Stimulated activated CD4-positive, alpha-beta T cell treated with anti-CD3 and anti-CD28 coated beads, Interleukin-2, amount 100 ng/mL, for 24 hours (primary cell): ENCODE measurements at places on chromosomes 1 and 21.

- no peak for DNase-seq
Measured at GRCh38 chr1:245054105-245054504, 100.7 kb upstream of the KIF26B start.

- no peak for DNase-seq
Measured at GRCh38 chr1:168643152-168643551, 66.7 kb downstream of the XCL1 start.

DNA sequence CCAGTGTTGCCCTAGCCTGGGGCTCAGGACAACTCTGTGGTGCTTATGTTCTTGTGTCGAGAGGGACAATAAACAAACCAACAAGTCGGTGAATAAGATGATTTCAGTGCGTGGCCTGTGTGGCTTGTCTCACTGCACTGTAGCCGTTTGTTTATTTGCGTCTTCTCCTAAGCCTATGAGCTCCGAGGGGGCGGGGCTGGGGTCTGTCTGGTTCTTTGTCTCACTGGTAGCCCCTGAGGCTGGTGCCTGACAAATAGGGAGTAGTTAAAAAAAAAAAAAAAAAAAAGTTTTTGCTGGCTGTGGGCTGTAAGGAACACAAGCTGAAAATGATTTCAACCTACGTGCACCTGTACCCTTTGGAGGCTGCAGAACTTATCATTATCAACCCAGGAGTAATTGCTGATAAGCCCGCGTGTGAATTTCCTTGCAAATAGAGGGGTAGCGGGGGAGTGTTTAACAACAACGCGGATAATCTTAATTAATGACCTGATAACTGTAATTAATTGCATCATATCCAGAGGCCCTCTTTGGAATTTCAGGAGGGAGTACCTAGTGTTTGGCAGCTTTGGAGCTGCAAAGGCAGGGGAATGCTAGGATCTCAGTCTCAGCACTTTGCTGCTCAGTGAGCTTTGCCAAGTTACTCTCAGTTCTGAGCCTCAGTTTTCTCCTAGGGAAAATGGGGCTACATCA, 925 bp upstream of the ARHGEF10L start:
- DNase-seq: no peak

DNA sequence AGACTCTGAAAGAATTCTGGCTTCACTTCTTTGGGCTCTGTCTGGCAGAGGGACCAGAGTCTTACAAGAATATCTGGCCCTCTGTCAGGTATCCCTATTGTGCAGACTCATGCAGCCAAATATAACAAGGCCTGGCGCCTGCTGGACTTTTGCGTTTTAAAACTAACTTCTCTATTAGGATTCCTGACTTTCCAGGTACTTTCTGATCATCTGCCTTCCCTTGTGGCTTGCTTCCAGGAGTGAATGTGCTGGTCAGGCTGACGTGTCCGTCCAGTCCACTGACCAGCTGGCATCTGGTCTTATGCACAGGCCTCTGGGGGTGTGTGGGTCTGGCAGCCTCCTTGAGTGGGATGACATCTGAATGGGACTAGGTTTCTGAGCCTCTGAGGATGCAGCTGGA, 8.6 kb upstream of the RAB29 start:
- no peak for DNase-seq

- no peak for DNase-seq
Measured at GRCh38 chr21:29568020-29568697, 269.4 kb downstream of the BACH1 start.

GRCh38 chr1:161399257-161399998, 31.8 kb upstream of the CFAP126 start:
- peak; percentile 93 for DNase-seq

DNA sequence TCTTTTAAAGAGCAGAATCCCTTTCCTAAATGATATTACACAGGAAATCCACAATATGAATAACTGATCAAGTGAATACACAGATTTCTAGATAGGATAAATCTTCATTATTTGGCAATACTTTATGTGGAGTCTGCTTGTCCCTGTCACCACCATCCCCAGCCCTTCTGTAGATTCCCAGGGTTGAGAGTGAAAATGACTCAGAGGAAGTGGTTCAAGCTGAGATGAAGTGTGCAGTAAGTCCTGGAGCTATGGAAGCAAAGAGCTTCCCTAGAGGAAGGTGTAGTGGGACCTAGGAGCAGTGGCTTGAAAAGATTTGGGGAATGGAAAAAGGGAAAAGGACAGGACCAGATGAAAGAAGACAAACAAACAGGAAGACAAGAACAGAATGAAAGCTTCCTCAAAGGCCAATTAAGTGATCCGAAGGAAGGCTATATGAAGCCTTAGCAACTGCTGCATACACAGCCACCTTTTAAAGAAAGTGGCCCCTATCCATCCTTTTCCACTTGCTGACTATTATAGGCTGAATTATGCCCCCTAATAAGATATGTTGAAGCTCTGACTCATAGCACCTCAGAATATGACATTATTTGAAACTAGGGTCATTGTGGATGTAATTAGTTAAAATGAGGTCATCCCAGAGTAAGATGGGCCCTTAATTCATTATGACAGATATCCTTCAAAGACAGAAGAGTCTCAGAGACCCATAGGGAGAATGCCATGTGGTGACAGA, 96.5 kb upstream of the CAMK1G start:
- no peak for DNase-seq
